Stimulated activated CD4-positive, alpha-beta T cell treated with anti-CD3 and anti-CD28 coated beads, Interleukin-15, amount 100 ng/mL, for 24 hours (primary cell): ENCODE measurements at places on chromosomes 7 and 10.
A peak's percentile ranks its signal among the peaks of the same experiment; 100 is the strongest.

GRCh38 chr10:64275774-64276173, 754.6 kb downstream of the REEP3 start:
- DNase-seq, result no peak

GRCh38 chr7:105677817-105678573, 96.7 kb upstream of the EFCAB10 start:
- peak; percentile 65 for DNase-seq

DNA sequence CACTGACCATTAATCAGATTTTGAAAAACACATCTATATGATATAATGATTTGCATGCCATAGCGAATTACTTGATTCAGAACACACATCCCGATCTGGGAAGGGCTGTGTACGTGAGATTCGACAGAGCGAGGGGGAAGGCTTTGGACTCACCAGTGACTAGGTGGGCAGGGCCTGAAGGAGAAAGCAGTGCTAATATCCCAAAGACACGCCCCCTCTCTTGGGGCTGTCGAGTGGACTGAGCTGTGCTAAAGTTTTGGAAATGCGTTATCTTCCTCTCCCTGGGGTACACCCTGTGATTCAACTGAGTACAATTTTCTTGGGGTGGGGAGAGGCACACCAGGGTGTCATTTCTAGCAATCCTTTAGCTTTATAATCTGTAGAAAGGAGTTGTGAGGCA, 1.8 kb downstream of the LRRC17 start:
- no peak for DNase-seq

GRCh38 chr10:95503001-95503400, 58.2 kb downstream of the SORBS1 start:
- no peak for DNase-seq

- DNase-seq, result no peak
These were observed 5.2 kb upstream of the HOXA2 start for GRCh38 chr7:27107391-27108381.

- no peak for DNase-seq
These were observed 29.7 kb downstream of the RASGEF1A start for GRCh38 chr10:43237128-43237527.

DNA sequence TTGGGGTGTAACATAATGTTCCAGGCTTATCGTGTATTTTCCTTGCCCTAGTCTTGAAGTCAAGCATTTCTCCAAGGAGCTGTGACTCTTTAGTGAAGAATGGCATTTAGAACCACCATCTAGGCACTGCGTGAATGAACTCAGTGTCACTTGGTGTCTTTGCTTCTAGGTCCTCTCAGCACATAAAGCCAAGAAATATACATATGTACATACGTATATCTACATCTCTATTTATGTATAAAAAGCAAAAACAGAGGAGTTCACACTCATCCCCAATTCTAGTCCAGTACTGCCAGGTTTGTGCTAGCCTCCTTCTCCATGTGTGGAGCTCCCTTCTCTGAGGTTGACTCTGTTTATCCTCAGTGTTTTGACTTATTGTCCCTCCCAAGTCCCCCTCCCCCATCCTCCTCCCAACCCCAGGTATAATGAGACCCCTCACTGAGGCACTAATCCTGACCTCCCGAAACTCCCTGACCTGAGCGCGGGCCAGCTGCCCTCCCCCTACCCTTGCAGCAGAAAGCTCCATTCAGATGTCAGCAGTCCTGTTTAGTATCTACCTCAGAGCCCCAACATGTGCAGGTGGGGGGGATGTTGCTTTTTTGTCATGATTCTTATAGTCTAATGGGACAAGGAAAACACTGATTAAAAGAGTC, 61.5 kb downstream of the GDI2 start:
- DNase-seq, result no peak

- no peak for DNase-seq
These were observed 324.8 kb downstream of the SFMBT2 start for GRCh38 chr10:7085913-7086589.

DNA sequence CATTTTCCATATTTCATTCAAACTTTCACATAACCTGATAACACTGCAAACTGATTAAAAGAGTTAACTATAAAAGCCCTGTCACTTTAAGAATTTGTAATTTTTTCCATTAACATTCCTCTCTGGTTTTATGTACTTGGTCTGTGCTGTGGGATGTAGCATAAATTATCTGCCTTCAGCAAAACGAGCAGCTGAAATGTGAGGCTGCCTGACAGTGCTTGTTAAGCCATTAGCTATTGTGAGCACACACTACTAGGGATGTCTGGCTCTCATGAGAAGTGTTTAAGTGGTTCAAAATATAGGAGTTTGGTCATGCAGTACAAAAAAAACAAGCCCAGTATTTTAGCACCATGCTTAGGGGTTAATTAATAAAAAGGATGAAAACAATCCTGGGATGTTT, 63.0 kb downstream of the HOXA1 start:
- DNase-seq, result no peak

DNA sequence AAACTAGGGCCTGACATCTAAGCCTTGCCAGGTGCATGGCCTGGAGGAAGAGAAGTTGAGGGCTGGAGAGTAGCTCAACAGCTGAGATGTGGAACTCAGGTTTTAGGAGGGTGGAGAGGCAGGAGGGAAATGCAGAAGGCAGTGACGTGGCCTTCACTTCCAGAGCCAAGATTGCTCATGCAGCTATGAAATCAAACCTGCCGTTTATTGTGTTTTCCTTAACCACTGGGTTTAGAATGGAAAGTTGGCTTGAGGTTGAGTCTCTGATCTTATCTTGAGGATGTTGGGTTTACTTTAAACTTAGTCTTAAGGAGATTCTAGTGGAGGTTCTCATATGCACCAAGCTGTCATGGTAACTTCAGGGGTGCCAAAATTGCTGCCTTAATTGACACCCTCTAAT, 178.6 kb downstream of the SORCS3 start:
- DNase-seq, result no peak

DNA sequence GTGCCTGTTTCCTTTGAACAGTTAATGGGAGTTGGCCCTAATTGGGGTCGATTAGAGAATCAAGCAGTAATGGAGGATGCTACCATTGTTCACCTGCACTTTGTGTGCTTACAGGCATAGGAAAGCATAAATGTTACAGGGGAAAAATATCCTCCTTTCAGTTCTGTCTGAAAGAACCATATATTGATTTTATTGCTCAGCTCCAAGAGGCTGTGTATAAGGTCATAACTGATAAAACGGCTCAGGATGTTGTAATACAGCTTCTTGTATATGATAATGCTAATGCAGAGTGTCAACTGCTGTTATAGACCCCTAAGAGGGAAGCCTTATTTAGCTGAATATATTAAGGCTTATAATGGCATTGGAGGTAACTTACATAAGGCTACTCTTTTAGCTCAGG, 32.9 kb upstream of the AKR1C2 start:
- DNase-seq, result no peak

- no peak for DNase-seq
These were observed 33.7 kb downstream of the MINPP1 start for GRCh38 chr10:87538092-87539015.
